ENCODE measurements at places on chromosomes 12 and 14. TPM values are rescaled to one million over a fixed set of nuclear protein-coding genes. Genes with fewer than 3 reads are reported as not detected.

TSPAN11 gene
- 6.5 TPM for total RNA-seq

SYNDIG1L gene
- total RNA-seq: not detected

CLEC4C gene
- not detected for total RNA-seq

SIRT4 gene
- total RNA-seq: 4.0 TPM

ANKRD9 gene
- total RNA-seq: 19.9 TPM

LTB4R2 gene
- 4.4 TPM for total RNA-seq

PLD4 gene
- total RNA-seq: not detected

TAS2R42 gene
- not detected for total RNA-seq

GLI1 gene
- 174 TPM for total RNA-seq

CD4 gene
- not detected for total RNA-seq

LRRIQ1 gene
- total RNA-seq: 0.34 TPM

KIF5A gene
- 0.47 TPM for total RNA-seq

FAM90A1 gene
- total RNA-seq: not detected

ANKRD33 gene
- not detected for total RNA-seq

SIX4 gene
- 45.1 TPM for total RNA-seq

OR10P1 gene
- total RNA-seq: not detected

ASPG gene
- 0.51 TPM for total RNA-seq

DPF3 gene
- total RNA-seq: 0.79 TPM

AKAP3 gene
- total RNA-seq: 1.1 TPM

PDE3A gene
- total RNA-seq: 4.0 TPM

SMOC1 gene
- 12.8 TPM for total RNA-seq

AGAP2 gene
- 39.7 TPM for total RNA-seq

NR4A1 gene
- total RNA-seq: 9.2 TPM

KRT72 gene
- not detected for total RNA-seq

ERBB3 gene
- total RNA-seq: 38.0 TPM

RD3L gene
- not detected for total RNA-seq

NUAK1 gene
- total RNA-seq: 4.0 TPM

NRIP2 gene
- total RNA-seq: 1.8 TPM

KRT85 gene
- total RNA-seq: not detected

NDRG2 gene
- 5.8 TPM for total RNA-seq

SOX5 gene
- total RNA-seq: 13.7 TPM

RNASE2 gene
- total RNA-seq: not detected

SERPINA5 gene
- 0.14 TPM for total RNA-seq

HVCN1 gene
- 2.7 TPM for total RNA-seq

GSKIP gene
- total RNA-seq: 17.6 TPM

HDAC7 gene
- 34.9 TPM for total RNA-seq

RASAL1 gene
- total RNA-seq: not detected

MYF5 gene
- not detected for total RNA-seq

CEP83 gene
- 18.8 TPM for total RNA-seq

SIX6 gene
- not detected for total RNA-seq

RGS6 gene
- not detected for total RNA-seq

TC2N gene
- 0.41 TPM for total RNA-seq

WNT1 gene
- total RNA-seq: not detected

NGB gene
- total RNA-seq: not detected

ENDOU gene
- not detected for total RNA-seq

CCDC196 gene
- not detected for total RNA-seq

NINJ2 gene
- total RNA-seq: not detected

GNG2 gene
- total RNA-seq: 0.15 TPM

All from SJCRH30 (cell line).